Kidney capillary endothelial cell (primary cell): ENCODE measurements at places on chromosomes 11 and 22.

DNA sequence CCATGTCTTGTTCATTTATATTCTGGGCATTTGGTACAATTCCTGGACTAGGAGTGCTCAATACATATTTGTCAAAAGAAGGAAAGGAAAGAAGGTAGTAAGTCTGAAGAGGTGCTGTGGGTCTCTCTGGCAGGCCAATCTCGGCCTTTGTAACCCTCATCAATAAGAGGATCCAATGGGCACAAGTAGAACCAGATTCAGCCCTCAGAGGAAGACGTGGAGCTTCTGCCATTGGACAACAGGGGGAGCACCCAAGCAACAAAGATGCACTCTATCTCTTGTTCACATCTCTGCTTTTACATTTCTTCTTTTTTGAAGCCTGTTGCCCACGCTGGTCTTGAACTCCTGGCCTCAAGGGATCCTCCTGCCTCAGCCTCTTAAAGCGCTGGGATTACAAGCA lies 2.2 kb upstream of the VPS11 start:
- no peak for DNase-seq

GRCh38 chr22:38967451-38968450 lies 10.3 kb downstream of the APOBEC3A start:
- no peak for DNase-seq

DNA sequence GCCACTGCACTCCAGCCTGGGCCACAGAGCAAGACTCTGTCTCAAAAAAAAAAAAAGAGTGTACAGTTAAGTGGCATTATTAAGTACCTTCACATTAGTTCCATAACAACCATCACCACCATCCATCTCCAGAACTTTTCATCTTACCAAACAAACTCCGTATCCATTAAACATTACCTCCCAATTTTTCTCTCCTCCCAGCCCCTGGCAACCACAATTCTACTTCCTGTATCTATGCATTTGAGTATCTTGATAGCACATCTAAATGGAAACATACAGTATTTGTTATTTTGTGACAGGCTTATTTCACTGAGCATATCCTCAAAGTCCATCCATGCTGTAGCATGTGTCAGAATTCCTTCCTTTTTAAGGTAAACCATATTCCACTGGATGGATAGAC lies 46.8 kb downstream of the DGCR2 start:
- no peak for DNase-seq

GRCh38 chr22:46063846-46064227 lies 86.5 kb upstream of the PPARA start:
- DNase-seq = no peak

DNA sequence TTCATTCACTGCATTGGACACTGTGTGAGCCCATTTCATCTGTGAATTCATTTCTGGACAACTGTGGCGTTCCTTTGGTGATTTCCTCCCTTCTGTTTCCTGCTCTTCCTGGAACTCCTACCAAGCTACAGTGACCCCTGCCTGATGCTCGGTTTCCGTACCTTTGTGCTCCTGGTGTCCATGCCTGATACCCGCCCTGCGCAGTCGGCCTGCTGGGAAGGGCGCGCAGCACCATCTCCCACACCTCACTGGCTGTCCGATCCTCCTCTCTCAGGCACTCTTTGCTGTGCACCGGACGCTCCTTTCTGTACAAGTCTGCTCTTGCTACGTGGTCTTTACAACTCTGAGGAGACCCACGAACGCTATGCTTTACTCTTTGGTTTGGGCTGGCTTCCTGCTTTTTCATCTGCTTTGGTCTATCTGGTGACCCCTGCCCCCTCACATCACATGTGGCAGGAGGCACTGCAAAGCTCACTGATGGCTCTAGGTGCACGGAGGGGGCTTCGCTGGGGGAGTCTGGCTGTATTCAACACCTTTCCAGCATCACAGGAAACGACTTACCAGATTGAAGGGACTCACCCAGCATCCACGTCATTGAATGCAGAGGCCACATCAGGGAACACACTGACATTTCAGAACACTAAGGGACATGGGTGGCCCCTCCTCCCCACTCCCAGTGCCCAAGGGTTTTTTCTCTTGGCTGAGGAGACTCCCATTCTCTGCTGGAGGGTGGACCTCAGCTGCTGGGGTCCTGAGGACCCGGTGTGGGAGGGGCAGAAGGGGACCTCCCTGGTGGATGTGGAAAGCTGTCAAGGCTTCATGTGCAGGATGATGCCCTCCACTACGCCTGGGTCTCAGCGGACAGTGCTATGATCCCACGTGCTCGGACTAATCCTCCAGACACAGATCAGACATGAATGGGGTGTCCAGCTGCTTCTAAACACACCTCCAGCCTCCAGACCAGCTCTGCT lies 27.0 kb upstream of the MOB2 start:
- peak; percentile 36 for DNase-seq

DNA sequence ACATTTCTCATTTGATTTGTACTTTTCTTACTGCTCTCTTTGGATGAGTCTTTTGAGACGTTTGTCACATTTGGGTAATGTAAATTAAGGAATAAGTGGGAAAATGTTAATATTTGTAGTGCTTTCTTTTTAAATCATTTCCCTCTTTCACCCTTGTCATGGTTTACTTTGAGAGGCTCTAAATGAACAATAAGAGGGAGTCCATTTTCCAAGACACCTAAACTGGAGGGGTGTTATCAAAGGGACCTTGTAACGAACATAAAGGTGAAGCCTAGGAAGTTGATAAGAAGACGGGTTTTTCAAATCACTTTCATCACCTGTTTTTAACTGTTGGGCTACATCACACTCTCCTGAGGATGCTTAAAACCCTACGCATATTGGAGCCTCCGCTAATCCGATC lies 12.1 kb downstream of the EED start:
- DNase-seq = no peak

- DNase-seq = no peak
Observed at GRCh38 chr22:38614332-38615063, 41.7 kb downstream of the FAM227A start.

GRCh38 chr22:19734837-19735382 lies 11.6 kb downstream of the GP1BB start:
- no peak for DNase-seq

DNA sequence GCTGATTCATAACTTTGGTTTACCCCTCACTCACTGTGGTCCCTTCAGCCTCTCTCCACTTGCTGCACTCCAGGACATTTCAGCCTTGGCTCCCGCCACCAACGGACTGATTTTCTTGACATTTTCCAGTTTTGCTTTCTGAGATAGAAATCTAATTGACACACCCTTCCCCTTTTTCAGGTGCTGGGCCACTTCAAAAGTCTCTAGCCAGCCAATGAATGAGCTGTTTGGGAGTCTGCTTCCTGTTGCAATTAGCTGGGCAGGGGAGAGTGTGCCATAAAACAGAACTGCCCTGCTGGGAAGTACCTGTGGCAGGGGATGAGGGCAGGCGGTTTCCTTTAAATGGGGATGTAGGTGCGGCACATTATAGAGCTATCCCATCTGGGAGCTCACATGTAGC lies 21.1 kb upstream of the PLET1 start:
- no peak for DNase-seq

DNA sequence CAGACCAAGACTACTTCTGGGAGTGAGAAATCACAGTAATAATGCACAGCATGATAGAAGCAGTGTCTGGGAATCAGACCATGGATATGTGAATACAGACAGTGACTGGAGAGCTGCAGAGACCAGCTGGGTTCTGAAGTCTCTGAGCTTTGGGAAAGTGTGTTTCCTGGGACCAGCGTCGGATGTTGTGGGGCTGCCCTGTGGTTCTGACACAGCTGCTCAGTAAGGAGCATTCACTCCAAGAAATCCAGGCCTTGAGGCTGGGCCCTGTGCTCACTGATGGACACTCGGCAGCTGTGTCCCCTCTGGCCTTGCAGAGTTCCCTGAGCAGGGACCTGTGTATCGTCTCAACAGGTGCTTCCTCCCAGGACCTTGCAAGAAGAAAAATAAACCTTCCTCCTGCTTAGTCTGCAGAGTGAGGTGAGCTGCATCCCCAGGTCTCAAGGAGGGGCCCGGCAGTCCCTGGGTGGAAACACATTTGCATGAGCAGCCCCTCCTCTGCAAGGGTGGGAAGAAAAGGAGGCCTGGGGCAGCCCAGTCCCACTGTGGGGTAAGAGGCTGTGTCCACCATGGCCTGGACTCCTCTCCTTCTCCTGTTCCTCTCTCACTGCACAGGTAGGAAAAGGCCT lies 107.9 kb downstream of the VPREB1 start:
- DNase-seq = no peak

- DNase-seq = no peak
Observed at GRCh38 chr22:36141481-36141880, 19.1 kb downstream of the APOL3 start.

DNA sequence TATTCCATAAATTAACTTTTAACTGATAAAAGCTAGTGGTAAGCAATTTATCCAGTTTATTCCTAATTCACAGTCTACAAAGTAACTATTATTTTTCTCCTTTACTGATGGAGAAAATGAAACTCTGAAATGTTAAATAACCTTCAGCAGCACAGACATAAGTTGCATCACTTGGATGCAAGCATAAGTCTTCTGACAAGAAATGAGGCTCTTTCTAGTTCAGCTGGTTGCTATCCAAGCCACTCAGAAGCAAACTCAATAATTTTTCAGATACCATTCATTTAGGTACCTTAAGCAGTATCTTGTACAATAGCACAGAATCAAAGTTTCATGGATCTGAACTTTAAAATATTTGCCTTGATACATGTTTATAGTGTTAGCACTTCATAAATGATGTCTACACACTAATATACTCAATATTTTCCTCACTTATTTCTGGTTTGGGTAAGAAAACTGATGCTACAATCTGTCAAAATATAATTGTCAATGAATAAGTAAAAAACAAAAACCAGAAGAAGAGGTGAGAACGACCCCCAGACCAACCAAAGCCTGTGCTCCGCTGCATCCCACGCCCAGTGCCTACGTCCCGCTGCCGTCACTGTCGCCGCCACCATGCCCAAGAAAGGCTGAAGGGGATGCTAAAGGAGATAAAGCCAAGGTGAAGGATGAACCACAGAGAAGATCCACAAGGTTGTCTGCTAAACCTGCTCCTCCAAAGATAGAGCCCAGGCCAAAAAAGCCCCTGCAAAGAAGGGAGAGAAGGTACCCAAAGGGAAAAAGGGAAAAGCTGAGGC lies 18.1 kb downstream of the FAM168A start:
- no peak for DNase-seq

- peak; percentile 25 for DNase-seq
Observed at GRCh38 chr11:28107191-28107749, 686 bp downstream of the KIF18A start.

DNA sequence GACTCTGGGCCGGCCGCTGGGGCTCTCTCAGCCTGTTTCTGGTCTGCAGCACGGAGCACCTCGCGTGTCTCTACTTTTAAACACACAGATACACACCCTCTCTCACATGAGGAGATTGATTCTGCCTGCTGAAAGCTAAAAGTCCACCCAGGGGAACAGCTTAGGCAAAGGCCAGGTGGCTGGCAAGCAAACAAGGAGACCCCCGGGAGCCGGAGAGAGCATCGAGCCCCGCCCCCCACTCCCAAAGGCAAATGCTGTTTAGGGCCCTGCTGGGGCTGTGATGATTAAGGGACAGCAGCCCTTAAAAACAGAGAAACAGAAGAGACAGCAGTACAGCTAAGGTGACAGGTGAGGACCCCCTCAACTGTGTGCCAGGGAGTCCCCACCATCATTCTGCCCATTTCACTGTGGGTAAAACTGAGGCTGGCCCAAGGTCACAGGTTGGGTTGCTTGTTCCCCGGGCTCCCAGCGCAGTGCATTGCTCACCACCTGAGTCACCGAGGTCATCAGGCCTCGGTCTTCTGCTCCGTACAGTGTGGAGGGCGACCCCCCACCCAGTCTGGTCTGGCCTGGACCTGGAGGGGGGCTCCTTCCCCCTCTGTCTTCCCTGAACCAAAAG lies 6.8 kb downstream of the CABP7 start:
- no peak for DNase-seq

DNA sequence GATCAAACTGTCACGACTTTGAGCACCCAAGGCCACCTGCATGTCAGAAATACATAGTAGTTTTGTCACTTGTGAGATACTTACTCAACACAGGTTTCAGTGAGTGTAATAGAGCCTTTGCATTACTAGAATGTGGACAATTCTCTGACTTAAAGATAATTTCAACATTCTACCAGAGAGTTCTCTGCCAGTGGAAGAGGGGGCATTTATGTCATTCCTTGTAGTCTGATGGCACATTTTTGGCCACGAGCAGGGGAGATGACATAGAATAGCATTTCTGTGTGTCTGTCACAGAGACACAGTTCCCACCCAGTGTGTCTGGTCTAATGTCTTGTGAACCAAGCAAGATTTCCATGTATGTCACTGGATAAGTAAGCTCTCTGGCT lies 112.5 kb downstream of the DBX1 start:
- no peak for DNase-seq

- DNase-seq = no peak
Observed at GRCh38 chr11:117498791-117499190, 171.1 kb downstream of the CEP164 start.
